ENCODE measurements at places on chromosomes 7 and 10.

DNA sequence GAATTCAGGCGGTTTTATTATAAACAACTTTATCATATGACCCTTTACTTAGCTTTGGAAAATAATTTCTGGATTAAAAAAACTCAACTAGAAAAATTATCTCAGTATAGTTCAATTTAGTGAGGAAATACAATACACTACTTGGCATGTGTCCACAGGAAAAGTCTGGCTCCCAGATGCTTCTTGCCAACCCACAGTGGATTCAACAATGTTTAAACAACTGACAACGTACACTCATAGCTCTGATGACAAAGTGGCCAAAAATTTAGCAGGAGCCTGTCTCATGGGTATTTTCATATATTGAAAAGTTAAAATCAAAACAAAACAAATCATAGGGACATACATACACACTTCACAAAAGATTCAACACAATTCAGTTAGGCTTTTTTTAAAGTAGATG lies 158.8 kb downstream of the SKAP2 start:
- DNase-seq = no peak

GRCh38 chr7:33062782-33063443 lies 337 bp upstream of the NT5C3A start:
- peak; percentile 90 for DNase-seq

GRCh38 chr10:1185911-1186682 lies 129.9 kb downstream of the WDR37 start:
- DNase-seq = peak; percentile 35

DNA sequence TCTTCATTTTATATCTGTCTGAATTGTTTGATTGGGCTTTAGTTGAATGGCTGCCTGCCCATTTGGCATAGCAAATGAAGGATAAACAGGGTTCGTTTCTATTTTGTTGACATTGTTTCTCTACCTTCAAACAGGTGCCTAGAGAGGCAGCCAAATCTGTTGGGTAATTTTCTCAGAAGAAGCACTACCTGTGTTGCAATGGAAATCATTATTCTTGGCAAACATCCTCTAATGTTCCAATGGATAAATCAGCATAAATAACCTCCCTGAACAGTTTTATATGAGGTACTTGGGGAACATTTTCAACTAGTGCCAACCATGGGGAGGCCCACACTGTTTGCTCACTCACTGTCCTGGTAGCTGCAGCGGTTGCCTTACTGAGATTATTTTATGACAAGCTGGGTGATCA lies 64.4 kb upstream of the PLPP4 start:
- no peak for DNase-seq

DNA sequence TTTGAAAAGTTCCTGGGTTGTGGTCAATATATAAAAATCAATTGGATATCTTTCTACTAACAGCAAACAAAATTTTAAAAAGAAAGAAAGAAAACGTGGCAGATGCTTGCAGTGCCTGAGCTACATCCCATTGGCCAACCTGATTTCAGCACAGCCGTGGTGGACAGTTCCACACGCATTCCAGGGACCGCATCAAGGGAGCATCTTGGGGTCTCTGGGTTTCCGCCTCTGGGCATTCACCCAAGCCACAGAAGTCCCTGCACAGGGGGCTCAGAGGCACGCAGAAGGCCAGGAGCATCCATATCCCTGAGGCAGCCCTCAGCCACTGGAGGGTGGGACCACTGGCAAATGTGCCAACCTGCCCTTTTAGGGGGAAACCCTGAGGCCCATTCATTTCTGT lies 254.5 kb upstream of the RNF32 start:
- no peak for DNase-seq

DNA sequence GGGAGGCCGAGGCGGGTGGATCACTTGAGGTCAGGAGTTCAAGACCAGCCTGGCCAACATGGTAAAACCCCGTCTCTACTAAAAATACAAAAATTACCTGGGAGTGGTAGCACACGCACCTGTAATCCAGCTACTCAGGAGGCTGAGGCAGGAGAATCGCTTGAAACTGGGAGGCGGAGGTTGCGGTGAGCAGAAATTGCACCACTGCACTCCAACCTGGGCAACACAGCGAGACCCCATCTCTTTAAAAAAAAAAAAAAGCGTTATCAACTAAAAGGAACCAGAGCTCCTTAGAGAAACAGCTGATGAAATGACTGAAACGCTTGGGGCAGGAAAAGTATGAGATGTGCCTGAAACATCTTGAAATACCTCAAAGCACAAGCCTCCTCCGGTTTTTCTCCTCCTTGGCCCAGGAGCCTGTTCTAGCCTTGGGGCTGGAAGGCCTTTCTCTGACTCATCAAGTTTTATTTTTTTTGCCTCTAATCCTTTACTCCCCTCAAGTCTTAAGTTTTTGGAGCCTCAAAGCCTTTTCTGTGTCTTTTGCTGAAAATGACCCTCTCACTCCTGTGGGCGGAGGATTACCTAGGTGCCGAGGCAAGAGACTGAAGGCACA lies 2.6 kb upstream of the METTL27 start:
- DNase-seq = no peak

- DNase-seq = no peak
Measured at GRCh38 chr10:116990276-116990800, 14.6 kb downstream of the SHTN1 start.

DNA sequence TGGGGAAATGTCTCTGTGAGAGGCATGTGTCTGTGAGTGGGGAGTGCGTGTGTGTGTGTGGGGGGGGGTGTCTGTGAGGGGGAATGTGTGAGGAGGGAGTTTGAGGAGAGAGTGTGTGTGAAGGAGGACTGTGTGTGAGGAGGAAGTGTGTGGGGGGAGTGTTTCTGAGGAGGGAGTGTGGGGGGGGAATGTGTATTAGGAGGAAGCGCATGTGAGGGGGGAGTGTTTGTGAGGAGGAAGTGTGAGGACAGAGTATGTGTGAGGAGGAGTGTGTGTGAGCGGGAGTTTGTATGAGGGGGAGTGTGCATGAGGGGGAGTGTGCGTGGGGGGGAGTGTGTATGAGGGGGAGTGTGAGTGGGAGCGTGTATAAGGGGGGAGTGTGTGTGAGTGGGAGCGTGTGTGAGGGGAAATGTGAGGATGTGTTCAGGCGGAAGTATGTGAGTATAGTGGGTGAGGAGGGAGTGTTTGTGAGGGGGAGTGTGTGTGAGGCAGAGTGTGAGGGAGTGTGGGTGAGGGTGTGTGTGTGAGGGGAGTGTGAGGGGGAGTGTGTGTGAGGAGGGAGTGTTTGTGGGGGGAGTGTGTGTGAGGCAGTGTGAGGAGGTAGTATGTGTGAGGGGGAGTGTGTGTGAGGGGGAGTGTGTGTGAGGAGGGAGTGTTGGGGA lies 21.8 kb upstream of the PTPRN2 start:
- DNase-seq = no peak
